ENCODE measurements at places on chromosomes 16 and 17. TPM values are rescaled to one million over a fixed set of nuclear protein-coding genes. Genes with fewer than 3 reads are reported as not detected.

- no peak for DNase-seq
Measured at GRCh38 chr16:80607204-80607603, 66.4 kb downstream of the DYNLRB2 start.

GRCh38 chr17:64599187-64599676 is 62.9 kb downstream of the SMURF2 start:
- no peak for DNase-seq

- DNase-seq, result no peak
Measured at GRCh38 chr17:77631307-77631706, 327.2 kb upstream of the TNRC6C start.

- no peak for DNase-seq
Measured at GRCh38 chr16:53651357-53651756, 52.3 kb downstream of the RPGRIP1L start.

RPS15A gene
- 871 TPM for total RNA-seq

KCNAB3 gene
- total RNA-seq, result not detected

OMG gene
- not detected for total RNA-seq

HS3ST2 gene
- total RNA-seq, result 1.0 TPM

Data from suprapubic skin (tissue), 4 donors.